ENCODE measurements at places on chromosomes 7 and 10. TPM values are rescaled to one million over a fixed set of nuclear protein-coding genes. Genes with fewer than 3 reads are reported as not detected.

The ARHGEF35 gene
- total RNA-seq, result 3.6 TPM

The SLC39A12 gene
- not detected for total RNA-seq

The TYW1B gene
- 1.9 TPM for total RNA-seq

The NEUROG3 gene
- not detected for total RNA-seq

The BLNK gene
- total RNA-seq, result not detected

The C7orf57 gene
- 0.91 TPM for total RNA-seq

The FBXL13 gene
- total RNA-seq, result 3.1 TPM

The PDZD7 gene
- total RNA-seq, result 0.42 TPM

The TMEM176A gene
- 2.6 TPM for total RNA-seq

The SLC13A4 gene
- total RNA-seq, result not detected

The OR6V1 gene
- not detected for total RNA-seq

The ALOX5 gene
- total RNA-seq, result 0.06 TPM

The ACADSB gene
- 8.3 TPM for total RNA-seq
